ENCODE measurements at places on chromosomes 2 and 18. TPM values are rescaled to one million over a fixed set of nuclear protein-coding genes. Genes with fewer than 3 reads are reported as not detected.

The IL37 gene
- not detected for total RNA-seq

The HOXD3 gene
- total RNA-seq = 11.2 TPM

The DSG1 gene
- 0.20 TPM for total RNA-seq

The CYTIP gene
- total RNA-seq = 0.83 TPM

The TXNDC2 gene
- 0.17 TPM for total RNA-seq

Measured in spinal cord (tissue), 10 donors.